ENCODE measurements at places on chromosomes 5 and 9. TPM values are rescaled to one million over a fixed set of nuclear protein-coding genes. Genes with fewer than 3 reads are reported as not detected.

GRCh38 chr9:30522486-30522885 is 1862.0 kb upstream of the ACO1 start:
- no peak for DNase-seq

Gene SLC38A9
- total RNA-seq: 14.4 TPM

Gene C9orf50
- not detected for total RNA-seq

Gene NUTM2G
- total RNA-seq: not detected

GRCh38 chr9:22211588-22212360 is 202.7 kb upstream of the CDKN2B start:
- DNase-seq: no peak

- no peak for DNase-seq
These were observed 8.4 kb upstream of the RGS3 start for GRCh38 chr9:113454914-113455761.

Gene C8G
- 1.8 TPM for total RNA-seq

Data from upper lobe of left lung (tissue), 6 donors.